ENCODE measurements at places on chromosomes 4 and X.

DNA sequence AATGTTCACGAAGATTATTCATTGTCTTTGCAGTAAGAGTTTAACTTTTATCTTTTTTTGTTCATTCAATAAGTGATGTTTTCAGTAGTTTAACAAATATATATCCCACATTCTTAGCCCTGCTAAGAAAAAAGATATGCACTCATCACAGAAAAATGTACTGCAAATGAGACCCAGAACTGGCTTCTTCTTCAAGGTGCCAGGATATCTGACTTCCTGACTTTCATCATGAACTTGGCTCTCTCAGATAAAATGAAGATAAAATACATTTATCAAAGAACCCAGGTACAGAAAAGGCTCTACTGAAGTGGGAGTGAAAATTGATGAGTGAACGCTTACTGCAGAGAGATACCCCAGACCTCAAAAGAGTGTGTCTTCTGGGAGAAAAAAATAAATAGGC, 177.8 kb upstream of the DKK2 start:
- DNase-seq: no peak

DNA sequence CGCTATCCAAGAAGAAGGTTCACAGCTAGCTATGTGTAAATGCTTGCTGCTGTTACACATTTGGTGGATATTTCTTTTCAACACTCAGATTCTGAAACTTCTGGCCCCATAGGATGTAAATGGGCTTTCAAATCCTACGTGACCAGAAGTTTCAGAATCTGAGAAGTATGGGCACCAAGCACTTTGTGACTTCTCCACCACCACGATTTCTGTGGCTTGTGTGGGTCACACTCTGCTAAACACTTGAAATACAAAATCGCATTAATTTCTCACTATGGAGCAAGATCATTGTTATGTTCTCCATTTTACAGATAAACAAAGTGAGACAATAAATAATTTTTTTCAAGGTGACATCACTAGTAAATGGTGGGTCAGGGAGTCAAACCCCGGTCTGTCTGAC, 259.4 kb upstream of the JADE1 start:
- no peak for DNase-seq

DNA sequence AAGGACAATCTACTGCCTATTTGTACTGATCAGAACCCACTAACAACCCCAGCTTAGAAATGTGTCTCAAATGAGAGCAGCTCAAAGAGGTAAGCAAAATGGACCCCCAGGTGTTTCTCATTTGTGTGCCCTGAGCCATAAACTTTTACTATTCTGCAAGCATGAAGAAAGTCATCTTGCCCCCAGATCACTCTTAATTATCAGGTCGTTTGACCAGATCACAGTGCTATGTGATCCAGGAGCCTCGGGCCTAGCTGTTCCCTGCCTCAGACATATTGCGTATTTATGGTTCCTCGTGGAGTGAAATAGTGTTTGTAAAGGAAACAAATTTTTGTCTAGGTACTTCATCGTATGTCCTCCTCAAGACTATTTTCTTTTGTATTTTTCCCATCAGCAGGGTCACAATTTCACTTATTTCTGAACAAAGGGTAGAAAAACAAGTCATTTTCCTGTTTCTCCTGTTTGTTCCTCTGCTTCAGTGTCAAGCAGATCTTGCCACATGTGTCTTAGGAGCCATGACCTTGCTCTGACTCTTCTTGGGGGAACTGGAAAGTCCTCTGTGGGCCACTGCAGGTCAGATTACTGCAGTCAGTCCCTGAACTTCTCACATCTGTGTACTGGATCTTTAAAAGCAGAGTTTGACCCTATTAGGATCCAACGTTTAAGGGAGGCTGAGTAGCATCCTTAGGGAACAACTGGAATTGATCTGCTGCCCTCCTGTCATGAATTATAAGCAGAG, 194.9 kb downstream of the PALLD start:
- DNase-seq: no peak

DNA sequence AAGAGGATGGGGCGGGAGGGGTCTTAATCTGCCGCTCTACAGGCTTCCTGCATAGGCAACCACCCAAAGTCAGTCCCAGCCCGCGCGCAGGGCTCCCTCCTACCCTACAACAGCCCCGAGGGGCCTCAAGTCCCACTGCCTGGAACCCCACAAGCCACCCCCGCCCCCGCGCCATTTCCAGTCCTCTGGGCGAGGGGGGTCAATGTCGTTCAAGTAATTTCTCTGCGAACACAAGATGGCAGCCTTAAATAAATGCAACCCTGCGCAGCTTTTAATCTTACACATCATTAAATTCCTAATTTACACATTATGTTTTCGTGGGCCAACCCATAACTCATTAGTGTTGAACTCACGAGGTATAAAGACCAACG, 92.9 kb downstream of the BCOR start:
- DNase-seq: no peak

- DNase-seq: peak; percentile 85
Measured at GRCh38 chrX:105150557-105150956, 69.9 kb downstream of the TEX13A start.

GRCh38 chr4:140811429-140811828, 55.2 kb upstream of the TBC1D9 start:
- DNase-seq: no peak

- peak; percentile 0 for DNase-seq
Measured at GRCh38 chr4:8860096-8860891, 11.3 kb downstream of the HMX1 start.

DNA sequence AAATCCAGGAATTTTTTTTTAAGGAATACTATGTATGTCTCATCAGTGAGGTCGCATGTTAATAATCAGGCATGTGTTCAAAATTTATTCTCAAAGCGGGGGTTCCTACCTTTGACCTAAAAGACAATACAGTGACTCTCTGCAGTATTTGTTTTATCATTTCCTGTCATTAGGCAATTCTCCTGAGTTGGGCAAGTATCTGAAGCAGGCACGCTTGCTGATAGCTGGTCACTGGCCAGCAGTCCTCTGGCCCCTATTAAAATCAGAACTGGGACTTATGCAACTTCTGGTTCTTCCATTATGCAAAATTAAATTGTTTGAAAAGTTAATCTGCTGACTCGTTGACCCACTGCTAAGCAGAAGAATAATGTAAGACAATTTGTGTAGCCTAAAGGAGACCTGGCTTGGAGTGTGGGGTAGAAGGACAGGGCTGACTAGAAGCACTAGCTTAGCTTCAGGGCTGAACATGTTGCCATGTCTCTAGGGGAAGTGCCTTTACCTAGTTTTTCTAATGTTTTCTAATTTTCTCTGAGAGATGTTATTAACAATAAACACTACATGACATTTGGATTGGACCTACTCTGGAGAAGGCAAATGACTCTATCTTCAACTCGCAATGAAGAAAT, 36.0 kb upstream of the GABRA2 start:
- DNase-seq: peak; percentile 71

DNA sequence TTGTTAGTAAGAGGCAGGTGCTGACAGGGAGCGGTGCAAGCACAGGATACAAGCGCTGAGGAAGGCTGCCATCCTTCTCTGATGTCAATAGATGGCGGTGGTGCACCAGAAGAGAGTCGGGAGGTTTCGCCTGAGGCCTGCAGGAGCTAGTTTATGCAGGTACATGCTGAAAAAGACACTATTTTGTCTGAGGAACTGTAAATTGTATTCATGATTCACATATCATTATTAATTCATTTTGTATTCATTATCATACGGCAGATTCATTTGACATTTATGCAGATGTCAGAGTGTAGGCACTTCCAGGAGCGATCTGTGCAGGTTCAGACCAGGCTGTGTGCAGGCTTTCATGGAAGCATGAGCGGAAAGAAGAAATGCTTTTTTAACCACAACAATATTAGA, 824.0 kb downstream of the STIM2 start:
- peak; percentile 50 for DNase-seq

DNA sequence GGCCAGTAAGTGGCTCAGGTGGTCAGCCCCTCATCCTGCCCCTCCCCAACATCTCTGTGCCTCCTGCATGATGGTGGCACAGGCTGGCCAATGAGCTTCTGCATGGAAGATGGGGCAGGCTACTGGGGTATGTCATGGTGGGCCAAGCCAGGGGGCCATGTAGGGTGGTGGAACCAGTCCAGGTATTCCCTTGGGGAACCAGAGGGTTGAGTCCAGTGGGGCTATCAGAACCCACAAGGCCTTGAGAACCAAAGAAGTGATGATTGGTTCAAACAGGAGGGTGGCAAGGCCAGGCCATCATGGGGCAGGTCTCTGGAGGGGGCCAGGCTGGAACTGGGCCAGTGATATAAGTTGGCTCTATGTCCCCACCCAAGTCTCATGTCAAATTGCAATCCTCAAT, 18.8 kb upstream of the PPP2R2C start:
- DNase-seq: no peak

GRCh38 chrX:136778020-136778419, 2.7 kb downstream of the ARHGEF6 start:
- no peak for DNase-seq

DNA sequence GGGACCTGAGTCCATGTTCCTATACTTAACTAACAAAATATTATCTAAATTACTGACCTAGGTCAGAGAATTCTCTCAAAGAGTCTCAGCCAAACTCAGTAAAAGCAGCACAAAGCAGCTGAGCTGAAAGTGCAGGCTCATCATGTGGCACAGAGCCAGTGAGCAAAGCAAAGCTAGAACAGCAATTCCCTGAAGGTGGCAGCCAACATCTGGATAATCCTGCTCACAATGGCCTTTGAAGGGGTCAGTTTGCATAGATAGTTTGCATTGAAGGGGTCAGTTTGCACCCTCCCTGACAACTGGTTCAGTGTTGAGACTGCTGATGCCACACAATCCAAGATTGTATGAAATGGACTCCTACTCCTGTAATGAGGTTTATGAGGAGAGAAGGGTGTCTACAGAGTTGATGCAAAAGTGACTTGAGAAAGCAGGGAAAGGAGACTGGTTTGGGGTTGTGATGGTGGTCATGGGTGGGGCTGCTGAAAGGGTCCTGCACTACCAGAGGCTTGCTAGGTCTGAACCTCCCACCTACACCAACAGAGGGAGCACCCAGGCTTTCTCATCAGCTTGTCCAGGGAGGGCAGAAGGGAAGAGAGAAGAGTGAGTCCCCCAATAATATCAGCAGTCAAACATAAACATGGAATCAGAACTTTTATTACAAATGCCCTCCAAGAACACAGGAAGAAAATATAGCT, 39.7 kb downstream of the TRIM61 start:
- peak; percentile 13 for DNase-seq

- DNase-seq: no peak
Measured at GRCh38 chr4:47519239-47519883, 34.3 kb downstream of the ATP10D start.

DNA sequence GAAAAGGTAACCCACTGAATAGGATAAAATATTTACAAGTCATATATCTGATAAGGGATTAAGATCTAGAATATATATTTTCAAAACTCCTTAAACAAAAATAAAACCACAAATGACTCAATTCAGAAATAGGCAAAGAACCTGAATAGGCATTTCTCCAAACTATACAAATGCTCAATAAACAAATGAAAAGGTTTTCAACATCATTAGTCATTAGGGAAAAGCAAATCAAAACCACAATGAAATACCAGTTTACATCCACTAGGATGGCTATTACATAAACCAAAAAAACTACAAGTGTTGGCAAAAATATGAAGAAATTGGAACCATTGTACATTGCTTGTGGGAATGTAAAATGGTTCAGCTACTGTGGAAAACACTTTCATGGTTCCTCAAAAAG, 167.0 kb upstream of the GALNT7 start:
- peak; percentile 32 for DNase-seq

DNA sequence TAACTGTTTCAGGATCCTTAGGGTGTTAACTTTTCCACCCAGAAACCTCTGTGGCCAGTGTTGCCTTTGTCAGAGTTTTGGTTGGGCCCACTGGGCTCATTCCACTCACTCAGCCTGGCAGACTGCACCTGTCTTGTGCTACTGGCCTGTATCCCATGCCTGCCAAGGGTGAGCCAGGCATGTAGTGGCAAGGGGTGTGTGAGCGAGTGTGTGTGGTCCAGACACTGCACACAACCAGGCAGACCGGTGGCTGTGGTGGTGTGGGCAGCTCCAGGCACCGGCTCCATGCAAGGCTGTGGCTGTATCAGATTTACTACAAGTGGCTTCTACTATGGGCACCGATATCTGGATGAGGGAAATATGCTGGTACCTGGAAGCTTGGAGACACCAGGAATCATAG, 394.6 kb upstream of the DMD start:
- no peak for DNase-seq

- DNase-seq: no peak
Measured at GRCh38 chr4:76498550-76498949, 63.5 kb downstream of the SHROOM3 start.

- DNase-seq: peak; percentile 9
Measured at GRCh38 chr4:6332042-6332668, 62.5 kb downstream of the WFS1 start.

- no peak for DNase-seq
Measured at GRCh38 chr4:52926196-52926974, 64.3 kb downstream of the RASL11B start.

DNA sequence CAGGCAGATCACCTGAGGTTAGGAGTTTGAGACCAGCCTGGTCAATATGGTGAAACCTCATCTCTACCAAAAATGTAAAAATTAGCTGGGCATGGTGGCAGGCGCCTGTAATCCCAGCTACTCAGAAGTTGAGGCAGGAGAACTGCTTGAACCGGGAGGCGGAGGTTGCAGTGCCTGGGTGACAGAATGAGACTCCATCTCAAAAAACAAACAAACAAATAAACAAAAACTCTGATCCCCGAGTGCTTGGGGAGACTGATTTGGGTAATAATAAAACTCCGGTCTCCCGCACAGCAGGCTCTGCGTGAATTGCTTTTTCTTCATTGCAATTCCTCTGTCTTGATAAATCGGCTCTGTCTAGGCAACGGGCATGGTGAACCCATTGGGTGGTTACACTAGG, 73.4 kb downstream of the HPRT1 start:
- DNase-seq: no peak

DNA sequence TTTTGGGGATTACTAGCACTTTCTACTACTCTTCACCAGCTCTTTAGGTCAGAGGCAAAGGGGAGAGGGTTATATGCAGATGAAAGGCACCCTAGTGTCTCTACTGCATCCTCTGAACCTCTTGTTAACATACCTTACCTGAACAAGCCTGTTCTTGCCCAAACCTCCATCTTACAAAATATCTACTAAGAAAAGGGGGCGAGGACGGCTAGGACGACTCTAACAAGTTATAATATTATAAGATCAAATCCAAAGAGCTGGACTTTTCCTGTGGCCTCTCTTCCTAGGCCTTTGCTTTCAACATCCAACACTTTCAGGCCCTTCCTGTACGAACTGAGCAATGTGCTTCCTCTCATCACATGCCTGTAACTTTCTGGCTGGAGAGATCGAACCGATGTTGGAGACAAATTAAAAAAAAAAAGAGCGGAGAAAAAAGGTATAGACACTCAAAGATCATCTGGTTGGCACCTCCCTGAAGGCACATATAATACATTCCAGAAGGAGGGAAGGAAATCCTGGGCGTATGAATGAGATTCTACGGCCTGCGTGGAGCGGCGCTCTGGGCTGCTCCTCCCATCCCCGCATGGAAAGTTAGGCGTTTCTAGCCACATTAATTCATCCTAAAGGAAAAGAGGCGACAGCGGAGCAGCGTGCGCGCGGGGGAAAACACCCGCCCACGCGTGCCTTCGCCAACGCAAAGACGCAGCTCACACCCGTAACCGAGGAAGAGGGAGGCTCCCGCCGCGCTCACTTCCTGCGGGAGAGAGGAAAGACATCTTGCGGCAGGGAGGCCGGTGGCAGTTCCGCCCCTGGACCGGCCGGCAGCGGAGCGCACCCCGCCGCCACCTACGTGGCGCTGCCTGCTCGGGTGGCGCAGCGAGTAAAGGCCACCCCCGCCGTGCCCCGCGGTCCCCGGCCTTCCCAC, 808 bp downstream of the PRDM5 start:
- peak; percentile 76 for DNase-seq

- no peak for DNase-seq
Measured at GRCh38 chrX:1453395-1453783, 680 bp upstream of the ASMTL start.

GRCh38 chr4:8330821-8331574, 61.4 kb downstream of the HTRA3 start:
- no peak for DNase-seq
